Neuronal stem cell (in vitro differentiated cells): ENCODE measurements at places on chromosomes 13 and 19.

DNA sequence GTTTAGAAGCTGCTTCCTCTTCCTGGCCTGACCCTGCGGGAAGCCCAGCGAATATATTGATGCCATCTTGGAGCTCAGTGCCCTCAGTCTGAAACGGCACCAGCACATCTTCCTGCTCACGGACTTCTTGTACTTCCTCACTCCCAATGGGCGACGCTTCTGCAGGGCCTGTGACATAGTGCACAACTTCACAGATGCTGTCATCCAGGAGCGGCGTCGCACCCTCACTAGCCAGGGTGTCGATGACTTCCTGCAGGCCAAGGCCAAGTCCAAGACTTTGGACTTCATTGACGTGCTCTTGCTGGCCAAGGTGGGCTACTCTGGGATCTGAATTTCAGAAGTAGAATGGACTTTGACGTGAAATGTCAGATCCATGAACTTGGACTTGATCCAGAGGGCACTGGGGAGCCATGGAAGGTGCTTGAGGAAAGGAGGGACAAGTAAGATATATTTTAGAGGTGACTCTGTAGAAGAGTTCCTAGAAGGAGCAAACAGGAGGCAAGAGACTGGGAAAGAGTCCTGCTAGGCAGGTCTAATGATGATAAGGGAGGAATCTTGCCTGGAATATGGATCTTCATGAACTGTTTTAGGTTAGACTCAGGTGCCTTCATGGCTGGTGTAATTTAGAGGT is 38.4 kb upstream of the CYP4F8 start:
- no peak for DNase-seq

DNA sequence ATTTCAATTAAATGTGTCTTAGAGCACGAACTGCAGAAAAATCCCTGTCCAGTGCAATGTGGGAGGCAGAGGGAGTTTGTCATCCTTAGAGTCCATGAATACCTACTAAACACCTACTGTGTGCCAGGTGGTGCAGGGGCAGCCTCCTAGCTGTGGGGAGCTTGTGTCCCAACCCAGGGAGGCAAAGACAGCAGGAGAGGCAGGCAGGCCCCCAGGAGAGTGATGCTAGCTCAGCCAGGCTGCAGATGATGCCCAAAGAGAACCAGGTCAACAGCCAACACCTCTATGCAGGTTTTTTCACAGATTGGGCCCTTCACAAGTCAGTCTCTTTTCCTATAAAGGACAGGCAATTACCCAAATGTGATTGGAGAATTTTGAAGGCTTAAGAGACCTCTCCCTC is 108.2 kb upstream of the UQCRFS1 start:
- no peak for DNase-seq

- DNase-seq, result no peak
Observed at GRCh38 chr19:57351867-57352266, 796 bp downstream of the ZNF304 start.

DNA sequence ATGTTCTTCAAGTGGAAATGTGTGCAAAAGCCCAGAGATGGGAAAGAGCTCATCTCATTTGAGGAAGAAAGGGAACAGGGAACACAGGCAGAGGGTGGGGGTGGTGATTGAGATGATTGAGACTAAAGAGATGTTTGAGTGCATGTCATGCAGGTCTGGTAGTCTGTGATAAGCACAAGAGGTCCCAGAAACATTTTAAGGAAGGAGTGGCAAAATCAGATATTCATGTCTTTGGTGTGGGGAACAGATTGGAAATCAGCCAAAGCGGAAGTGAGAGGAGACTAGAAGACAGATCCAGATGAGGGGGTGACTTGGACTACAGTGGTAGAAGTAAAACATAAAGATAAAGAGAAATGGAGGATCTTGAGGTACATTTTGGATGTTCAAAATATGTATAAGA is 39.4 kb upstream of the DACH1 start:
- no peak for DNase-seq

- DNase-seq, result no peak
Observed at GRCh38 chr19:1229924-1230782, 7.7 kb downstream of the CBARP start.

DNA sequence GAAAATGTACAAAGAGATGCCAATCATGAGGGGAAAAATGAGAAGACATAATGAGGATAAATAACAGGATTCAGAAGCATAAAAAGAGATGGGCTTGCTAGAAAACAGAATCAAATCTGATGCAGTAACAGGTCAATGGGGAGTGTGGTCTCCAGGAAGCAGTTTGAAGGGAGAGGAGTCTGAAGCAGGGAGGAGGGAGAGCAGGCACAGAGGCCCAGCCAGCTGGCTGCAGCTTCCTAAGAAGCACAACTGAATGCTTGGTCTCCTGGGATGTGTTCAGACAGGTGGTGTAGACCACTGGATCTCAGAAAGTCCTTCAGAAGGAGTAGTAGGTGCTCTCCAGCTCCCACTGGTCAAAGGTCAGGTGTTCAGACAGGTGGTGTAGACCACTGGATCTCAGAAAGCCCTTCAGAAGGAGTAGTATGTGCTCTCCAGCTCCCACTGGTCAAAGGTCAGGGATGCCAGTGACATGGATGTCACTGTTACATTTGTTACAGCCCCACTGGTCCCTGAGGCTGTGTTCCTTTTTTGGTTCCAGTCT is 68.3 kb upstream of the UBAC2 start:
- DNase-seq, result no peak

DNA sequence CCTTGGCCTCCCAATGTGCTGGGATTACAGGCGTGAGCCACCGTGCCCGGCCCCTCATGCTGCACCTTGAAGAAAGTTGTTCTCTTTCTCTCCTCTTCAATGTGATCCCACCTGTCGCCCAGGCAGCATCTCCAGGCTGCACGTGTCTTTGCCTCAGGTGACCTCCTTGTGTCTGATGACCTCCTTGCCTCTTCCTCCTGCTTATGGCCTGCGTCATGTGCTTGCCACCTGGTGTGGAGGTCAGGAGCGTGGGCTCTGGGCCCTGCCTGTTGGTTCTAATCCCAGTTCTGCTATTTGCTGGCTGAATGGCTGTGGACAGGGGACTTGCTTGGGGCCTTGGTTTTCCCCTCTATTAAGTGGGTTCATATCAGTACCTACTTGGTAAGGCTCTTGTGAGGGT is 6.3 kb downstream of the BICRA start:
- DNase-seq, result no peak

GRCh38 chr13:29958476-29958875 is 108.1 kb upstream of the UBL3 start:
- no peak for DNase-seq

DNA sequence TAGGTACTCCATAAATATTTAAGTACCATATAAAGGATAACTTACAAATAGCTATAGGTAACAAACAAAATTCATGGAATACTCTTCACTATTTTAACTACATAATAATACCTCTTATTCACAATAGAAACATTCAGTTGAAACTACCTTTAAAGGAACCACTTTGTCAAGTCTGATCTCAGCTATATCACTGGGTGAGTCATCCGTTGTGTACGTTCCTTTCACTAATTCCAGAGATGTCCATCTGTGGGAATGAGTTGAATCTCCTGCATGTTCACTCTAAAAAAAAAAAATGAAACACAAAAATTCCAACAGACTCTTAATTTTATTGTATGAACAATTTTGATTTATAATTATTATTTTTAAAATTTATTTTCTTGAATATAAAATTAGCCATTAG is 149.4 kb upstream of the FBXL3 start:
- no peak for DNase-seq

DNA sequence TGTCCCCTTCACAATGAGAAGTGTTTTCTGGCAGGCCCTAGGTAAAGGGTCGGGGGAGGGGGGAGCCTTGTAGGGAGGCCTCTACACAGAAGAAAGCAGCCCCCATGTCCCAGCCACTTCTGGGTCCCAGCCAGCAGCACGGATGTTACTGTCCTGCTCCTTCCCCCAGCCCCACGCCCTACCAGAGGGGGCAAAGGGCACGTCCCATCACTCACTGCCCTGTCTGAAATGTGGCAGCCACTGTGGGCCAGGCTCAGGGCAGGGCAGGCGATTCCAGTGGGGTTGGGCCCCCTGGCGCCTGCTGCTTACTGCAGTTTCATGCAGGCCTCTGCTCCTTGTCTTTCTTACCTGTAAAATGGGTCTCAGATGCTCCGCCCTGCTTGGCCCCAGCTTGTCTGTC is 6.1 kb upstream of the SLC25A42 start:
- DNase-seq, result no peak

GRCh38 chr19:29690842-29691241 is 24.2 kb downstream of the C19orf12 start:
- no peak for DNase-seq

- no peak for DNase-seq
Observed at GRCh38 chr19:12521996-12522395, 29.3 kb downstream of the ZNF564 start.

GRCh38 chr19:17579661-17580244 is 24.3 kb downstream of the COLGALT1 start:
- DNase-seq, result peak; percentile 45

DNA sequence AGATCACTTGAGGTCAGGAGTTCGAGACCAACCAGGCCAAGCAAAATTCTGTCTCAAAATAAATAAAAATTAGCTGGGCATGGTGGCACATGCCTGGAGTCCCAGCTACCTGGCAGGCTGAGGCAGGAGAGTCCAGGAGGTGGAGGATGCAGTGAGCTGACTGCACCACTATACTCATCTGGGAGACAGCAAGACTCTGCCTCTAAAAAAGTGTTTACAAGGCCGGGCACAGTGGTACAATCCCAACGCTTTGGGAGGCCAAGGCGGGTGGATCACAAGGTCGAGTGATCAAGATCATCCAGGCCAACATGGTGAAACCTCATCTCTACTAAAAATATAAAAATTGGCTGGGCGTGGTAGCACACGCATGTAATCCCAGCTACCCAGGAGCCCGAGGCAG is 4.2 kb upstream of the DAPK3 start:
- no peak for DNase-seq

DNA sequence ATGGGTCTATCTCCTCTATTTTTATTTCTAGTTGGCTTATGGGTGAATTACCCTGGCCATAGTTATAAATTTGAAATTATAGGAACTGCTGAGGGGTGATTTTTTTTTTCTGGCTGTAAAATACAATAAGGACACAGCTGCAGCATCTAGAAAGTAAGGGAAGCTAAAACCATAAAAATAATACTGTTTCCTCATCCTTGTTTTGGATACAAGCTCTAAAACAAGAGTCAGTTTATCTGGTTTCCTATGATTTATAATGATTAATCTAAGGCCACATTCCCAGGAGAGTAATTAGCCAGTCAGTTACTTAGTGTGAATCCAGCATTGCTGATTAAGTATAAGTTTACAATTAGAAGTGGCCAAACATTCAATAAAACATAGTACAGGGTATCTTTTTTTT is 219.1 kb upstream of the NBEA start:
- DNase-seq, result no peak

DNA sequence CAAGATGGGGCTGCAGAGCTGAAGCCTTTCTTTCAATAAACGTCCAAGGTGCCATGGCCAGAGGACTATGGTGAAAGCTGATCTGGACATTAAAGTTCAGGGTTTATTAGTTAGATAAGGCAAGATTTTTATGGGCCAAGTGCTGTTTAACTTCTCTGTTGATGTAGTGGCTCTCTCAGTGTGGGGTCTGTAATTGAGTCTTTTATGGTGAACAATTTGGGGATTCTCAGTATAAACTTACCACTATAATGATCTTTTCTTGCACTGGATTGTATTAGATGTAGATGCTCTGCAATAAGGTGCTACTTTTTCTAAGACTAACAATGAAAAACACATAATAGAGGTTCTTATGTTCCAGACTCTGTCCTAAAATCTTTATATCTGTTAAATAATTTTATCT is 190.1 kb upstream of the KLF12 start:
- DNase-seq, result no peak

DNA sequence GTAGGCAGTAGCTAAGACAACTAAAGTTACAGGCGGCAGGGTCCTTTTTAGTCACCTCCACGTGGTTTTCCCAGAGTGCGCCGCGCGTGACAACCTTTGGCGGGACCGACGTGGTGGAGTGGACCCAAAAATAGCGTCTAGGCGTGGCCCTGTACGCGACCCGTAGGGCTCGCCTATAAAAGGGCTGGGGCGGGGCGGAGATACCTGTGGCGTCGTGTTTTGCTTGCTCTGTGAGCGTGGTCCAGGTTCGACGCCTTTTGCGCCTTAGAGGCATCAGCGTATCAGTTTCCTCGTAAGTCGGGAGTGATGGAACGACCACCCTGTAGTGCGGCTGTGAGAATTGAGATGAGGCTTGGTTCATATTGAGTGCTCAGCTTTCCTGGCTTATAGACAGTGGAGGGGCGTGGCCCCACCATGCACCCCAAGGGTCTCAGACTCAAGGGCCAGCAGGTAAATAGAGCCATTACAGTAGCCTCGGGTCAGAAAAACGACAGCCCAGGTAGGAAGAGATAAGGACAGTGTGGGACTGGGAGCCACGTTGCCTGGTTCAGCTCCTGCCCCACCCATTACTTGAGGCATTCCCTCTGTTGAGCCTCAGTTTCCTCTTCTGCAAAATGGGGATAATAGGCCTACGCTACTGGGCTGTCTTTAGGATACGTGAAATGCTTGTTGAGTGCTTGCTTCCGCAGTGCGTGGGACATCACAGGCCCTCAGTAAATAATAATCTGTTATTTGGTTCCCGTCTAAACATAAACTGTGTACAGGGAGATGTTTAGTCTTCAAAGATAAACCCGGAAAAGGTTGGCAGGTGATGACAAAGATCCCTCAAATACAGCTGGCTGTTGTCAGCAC is 693 bp upstream of the TMED1 start:
- no peak for DNase-seq

- DNase-seq, result no peak
Observed at GRCh38 chr19:30817965-30818567, 445.9 kb downstream of the ZNF536 start.

- no peak for DNase-seq
Observed at GRCh38 chr13:79306650-79307049, 99.4 kb downstream of the RBM26 start.

- DNase-seq, result no peak
Observed at GRCh38 chr13:94706101-94706842, 6.1 kb downstream of the SOX21 start.

DNA sequence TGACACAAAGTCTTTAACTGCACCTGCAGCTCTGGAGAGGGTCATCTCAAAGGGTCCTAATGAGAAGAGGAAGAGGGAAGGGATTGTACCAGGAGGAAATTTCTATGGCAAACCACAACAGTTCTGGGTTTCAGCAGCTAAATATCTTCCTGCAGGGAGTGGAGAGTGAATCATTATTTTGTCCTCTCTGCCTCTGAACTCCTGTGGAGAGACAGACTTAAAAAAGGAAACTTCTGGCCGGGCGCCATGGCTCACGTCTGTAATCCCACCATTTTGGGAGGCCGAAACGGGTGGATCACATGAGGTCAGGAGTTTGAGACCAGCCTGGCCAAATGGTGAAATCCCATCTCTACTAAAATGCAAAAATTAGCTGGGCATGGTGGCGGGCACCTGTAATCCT is 16.9 kb upstream of the C1QTNF9 start:
- no peak for DNase-seq

GRCh38 chr13:95698047-95698749 is 21.3 kb downstream of the DNAJC3 start:
- DNase-seq, result no peak

- no peak for DNase-seq
Observed at GRCh38 chr19:35127871-35128270, 7.0 kb downstream of the LGI4 start.

DNA sequence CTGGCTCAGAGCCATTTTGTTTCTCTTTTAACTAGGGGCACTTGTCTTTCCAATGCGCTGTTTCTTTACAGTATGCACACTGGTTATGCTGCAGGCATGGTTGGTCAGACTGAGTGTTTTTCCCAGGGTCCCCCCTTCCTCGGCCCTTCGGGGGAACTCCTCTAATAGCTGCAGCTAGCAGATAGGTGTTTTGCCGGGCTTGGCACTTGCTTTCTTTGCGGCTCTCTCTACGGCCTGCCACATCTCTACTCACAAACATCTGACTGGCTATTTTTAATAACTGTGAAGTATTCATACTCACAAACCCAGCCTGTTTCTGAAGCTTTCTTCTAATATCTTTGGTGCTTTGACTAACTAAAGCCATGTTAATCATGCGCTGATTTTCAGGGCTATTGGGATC is 89.4 kb downstream of the SLC25A15 start:
- no peak for DNase-seq
